RPMI7951 (cell line): ENCODE measurements at places on chromosomes 2 and 18. TPM values are rescaled to one million over a fixed set of nuclear protein-coding genes. Genes with fewer than 3 reads are reported as not detected.

Gene ST8SIA5
- total RNA-seq = 11.8 and 12.6 TPM in 2 replicates

Gene ABCB11
- total RNA-seq = not detected in 2 replicates

Gene DCDC2C
- not detected in 2 replicates for total RNA-seq

Gene FBLN7
- total RNA-seq = 10.2 and 10.4 TPM in 2 replicates

Gene TSPYL6
- total RNA-seq = not detected in 2 replicates

Gene GPR55
- 0.24 and 0.29 TPM in 2 replicates for total RNA-seq

Gene ELOA2
- total RNA-seq = not detected in 2 replicates

Gene LRRC30
- total RNA-seq = not detected in 2 replicates

Gene ACMSD
- not detected in 2 replicates for total RNA-seq

Gene MYOM1
- total RNA-seq = 0.10 TPM in 1 of 2 replicates, not detected in the other

Gene PAIP2B
- total RNA-seq = 0.48 and 0.49 TPM in 2 replicates

Gene MAL
- total RNA-seq = not detected in 2 replicates

Gene KIF5C
- 0.12 and 0.29 TPM in 2 replicates for total RNA-seq

Gene ACYP2
- total RNA-seq = 19.2 and 20.6 TPM in 2 replicates

Gene NEMP2
- total RNA-seq = 5.9 and 11.7 TPM in 2 replicates

Gene GATA6
- 2.9 and 3.3 TPM in 2 replicates for total RNA-seq

Gene PTPRN
- total RNA-seq = 3.2 and 4.4 TPM in 2 replicates

Gene CRYGC
- not detected in 2 replicates for total RNA-seq

Gene NT5DC4
- not detected in 2 replicates for total RNA-seq

Gene SCYGR4
- not detected in 2 replicates for total RNA-seq

Gene UGT1A4
- total RNA-seq = 0.12 TPM in 1 of 2 replicates, not detected in the other

Gene PAX8
- total RNA-seq = 5.4 and 12.6 TPM in 2 replicates

Gene ABCG8
- total RNA-seq = not detected in 2 replicates

Gene FBXO15
- 0.96 and 2.3 TPM in 2 replicates for total RNA-seq

Gene CYTIP
- total RNA-seq = 0.72 and 1.8 TPM in 2 replicates

Gene GKN2
- not detected in 2 replicates for total RNA-seq
